RWPE1 (cell line): ENCODE measurements at places on chromosomes 4 and X.
A peak's percentile ranks its signal among the peaks of the same experiment; 100 is the strongest.

DNA sequence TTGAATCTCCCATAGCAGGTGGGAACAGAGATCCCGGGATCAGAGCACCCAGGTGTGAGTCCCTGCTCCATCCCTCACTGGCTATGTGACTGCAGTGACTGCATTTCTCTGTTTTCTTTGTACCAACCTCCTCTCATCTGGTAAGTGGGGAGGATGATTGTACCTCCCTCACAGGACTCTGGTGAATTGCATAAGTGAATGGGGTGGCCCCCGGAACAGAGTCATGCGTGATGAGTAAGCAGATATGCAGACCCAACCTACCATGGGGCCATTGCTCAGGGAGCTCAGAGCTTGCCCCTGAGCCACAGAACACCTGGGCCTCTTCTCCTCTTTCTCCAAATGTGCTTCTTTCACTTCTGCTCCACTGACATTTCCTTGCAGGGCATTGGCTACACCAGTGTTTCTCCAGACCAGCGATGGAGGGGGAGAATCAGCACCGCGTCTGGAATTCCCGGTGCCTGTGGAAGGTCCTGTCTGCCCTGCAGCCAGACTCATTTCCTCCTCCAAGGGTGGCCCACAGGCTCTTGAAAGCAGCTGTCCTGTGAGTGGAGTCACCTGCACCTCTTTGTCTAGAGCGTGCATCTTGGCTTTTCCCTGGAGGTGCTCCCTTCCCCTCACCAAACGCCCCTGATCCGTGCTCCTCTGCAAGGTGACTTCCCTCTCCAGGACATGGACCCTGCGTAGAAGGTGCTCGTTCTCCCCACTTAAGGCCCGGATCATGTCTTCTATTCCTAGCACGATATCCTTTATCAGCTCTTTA lies 30.0 kb downstream of the C4orf50 start:
- DNase-seq, result no peak

- no peak for DNase-seq
Observed at GRCh38 chr4:144362366-144362765, 221.8 kb upstream of the GYPA start.

- peak; percentile 67 for DNase-seq
Observed at GRCh38 chr4:93480452-93480851, 348.1 kb upstream of the ATOH1 start.

GRCh38 chrX:137568741-137569469 lies 3.0 kb downstream of the ZIC3 start:
- no peak for DNase-seq

DNA sequence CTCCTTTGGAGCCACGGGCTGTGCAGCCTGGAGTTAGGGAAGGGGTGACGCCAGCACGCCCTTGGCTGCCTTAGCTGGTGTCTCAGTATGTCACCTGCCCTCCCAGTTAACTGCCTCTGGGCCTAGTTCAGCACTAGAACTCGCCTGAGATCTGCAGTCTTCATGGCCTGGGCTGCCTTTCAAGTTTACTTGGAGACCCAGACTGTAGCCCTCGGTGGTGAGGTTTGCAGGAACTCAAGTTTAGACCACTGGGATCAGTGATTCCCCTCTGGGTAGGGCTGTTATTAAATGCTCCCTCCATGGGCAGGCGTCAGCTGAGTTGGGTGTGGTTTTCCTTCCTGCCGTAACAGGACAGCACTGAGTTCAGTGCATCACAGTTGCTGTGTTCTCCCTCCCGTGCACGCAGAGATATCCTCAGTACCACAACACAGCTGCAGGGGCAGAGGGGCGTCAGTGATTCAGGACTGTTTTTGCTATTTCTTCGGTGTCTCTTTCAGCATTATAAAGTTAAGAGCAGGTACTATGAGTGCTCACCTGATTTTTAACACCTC lies 30.5 kb downstream of the PLAC8 start:
- no peak for DNase-seq

GRCh38 chr4:81032771-81033684 lies 2.5 kb downstream of the BMP3 start:
- DNase-seq, result no peak

GRCh38 chr4:17624821-17625220 lies 10.4 kb downstream of the MED28 start:
- no peak for DNase-seq

GRCh38 chr4:153159016-153159415 lies 45.2 kb upstream of the TRIM2 start:
- no peak for DNase-seq

GRCh38 chr4:174582463-174582862 lies 60.2 kb upstream of the HPGD start:
- no peak for DNase-seq

- DNase-seq, result peak; percentile 29
Observed at GRCh38 chrX:102712981-102713625, 855 bp downstream of the GPRASP2 start.

DNA sequence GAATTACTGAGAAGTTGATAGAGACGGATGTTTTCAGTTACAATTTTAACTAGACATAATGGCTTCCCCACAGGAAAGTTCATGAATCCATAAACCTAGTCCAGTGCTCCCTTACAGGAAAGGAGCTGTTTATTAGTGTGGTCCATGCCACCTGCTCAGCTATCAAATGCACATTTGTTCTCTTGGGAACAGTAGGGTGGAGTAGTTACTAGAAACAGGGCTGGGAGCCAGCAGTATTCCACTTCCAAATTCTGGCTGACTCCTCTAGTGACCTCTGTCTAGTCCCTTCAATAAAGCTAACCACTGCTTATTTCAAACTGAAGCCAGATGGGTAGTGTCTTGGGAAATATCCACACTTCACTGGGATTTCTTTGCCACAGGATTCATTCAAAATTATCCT lies 88.4 kb upstream of the TLL1 start:
- no peak for DNase-seq

DNA sequence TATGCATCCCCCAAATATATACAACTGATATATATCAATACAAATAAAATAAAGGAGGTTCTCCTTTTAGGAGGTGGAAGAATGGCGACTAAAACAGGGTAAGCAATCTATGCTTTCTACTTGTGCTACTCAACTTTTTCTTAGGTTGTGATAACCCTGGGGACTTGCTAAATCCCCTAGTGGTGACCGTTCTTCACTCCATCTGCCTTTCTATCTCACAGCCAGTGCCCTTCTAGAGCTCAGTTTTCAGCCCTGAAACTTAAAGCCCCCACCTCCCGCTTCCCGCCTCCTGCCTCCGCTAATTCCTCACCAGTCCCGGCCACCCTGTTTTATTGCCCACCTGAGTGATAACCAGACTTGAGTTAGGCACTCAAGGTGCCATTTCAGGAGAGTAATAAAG lies 15.5 kb upstream of the ESX1 start:
- DNase-seq, result no peak

DNA sequence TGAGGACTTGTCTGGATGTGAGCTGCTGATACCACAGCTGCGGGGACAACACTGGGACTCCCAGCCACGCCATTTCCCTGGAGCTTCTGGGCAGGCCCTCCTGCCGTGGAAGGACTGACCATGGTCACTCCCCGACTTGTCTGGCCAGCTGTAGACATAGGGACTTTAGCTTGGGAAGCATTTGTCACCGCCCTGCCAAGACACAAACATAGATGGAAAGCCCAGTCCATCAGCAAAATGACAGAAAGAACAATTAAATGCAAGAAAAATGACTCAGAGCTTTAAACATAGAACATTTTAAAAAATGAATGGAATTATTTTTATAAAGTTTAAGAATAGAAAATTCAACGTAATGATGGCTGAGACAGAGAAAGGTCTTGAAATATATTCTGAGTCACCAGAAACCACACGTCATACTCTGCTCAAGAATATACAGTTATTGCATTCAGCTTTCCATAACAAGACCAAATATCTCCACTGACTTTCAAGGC lies 107.6 kb upstream of the CBR4 start:
- no peak for DNase-seq

GRCh38 chr4:24475756-24476155 lies 108.6 kb downstream of the DHX15 start:
- DNase-seq, result no peak

DNA sequence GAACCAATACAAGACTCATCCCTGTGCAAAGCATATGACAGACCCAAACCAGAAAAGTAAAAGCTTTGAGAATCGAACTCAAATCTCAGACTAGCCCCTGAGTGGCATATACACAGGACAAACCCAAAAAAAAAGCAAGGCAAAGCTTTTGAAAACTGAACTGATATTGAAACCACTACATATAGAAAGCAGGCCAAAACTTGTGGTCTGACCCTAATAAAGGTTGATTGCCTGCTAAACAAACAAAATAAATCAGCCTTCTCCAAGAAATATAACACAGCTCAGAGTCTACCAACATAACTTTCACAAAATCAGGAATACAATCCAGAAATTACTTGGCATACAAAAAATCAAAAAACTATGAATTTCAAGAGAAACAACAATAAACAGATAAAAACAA lies 40.3 kb downstream of the LRBA start:
- DNase-seq, result no peak

DNA sequence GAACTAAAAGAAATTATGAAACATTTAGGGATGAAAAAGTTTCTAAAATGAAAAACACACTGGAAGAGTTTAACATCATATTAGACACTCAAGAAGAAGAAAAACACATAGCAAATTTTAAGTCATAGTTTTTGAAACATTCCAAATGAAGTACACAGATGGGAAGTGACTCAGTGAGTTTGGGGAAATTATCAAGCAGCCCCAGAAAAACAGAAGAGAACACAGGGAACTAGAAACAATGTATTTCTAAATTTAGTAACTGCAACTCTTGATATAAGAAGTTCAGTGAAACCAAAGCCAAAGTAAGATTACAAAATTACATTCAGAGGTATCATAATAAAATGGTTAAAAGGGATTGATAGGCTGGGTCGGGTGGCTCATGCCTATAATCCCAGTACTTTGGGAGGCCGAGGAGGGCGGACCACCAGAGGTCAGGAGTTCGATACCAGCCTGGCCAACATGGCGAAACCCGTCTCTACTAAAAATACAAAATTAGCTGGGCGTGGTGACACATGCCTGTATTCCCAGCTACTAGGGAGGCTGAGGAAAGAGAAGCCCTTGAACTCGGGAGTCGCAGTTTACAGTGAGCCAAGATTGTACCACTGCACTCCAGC lies 461.2 kb downstream of the KCTD8 start:
- no peak for DNase-seq

DNA sequence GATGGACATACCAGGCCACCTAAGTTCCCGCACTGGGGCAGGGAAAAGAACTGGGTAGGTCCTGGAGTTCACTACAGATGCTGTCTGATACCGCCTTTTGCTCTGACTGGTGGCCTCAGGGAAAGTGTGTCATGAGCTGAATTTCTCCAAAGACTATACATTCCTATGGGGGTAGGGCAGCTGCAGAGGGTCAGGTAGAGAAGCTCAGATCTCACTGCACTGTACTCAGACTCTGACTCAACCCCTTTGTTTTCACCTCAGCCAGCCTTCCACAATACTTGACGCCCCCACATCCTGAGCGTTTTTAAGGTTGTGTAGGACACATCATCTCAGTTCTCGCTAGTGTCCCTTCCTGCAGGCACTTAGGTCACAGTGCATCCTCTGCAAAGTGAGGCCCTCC lies 7.8 kb downstream of the GATB start:
- DNase-seq, result peak; percentile 77

DNA sequence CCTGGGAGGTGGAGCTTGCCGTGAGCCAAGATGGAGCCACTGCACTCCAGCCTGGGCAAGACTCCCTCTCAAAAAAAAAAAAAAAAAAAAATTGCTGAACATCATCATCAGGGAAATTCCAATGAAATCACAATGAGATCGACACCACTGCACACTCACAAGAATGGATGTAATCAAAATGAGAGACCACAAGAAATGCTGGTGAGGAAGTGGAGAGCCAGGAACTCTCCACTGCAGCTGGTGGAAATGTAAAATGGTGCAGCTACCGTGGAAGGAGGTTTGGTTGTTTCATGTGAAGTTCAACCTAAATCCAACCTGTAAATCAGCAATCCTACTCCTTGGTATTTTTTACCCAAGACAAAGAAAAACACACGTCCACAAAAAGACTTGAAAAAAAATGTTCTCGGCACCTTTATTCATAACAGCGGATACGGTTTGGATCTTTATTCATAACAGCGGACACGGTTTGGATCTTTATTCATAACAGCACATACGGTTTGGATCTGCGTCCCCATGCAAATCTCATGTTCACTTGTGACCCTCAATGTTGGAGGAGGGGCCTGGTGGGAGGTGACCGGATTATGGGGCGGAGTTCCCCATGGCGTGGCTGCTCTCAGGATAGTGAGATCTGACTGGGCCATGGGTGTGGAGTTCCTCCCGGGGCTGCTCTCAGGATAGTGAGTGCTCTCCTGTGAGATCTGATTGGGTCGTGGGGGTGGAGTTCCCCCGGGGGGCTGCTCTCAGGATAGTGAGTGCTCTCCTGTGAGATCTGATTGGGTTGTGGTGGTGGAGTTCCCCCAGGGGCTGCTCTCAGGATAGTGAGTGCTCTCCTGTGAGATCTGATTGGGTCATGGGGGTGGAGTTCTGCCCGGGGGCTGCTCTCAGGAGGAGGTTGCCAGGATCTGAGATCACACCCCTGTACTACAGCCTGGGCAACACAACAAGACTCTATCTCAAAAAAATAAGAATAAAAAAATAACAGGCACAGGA lies 7.7 kb downstream of the GAK start:
- DNase-seq, result no peak
